ENCODE measurements at places on chromosomes 6 and 20.

DNA sequence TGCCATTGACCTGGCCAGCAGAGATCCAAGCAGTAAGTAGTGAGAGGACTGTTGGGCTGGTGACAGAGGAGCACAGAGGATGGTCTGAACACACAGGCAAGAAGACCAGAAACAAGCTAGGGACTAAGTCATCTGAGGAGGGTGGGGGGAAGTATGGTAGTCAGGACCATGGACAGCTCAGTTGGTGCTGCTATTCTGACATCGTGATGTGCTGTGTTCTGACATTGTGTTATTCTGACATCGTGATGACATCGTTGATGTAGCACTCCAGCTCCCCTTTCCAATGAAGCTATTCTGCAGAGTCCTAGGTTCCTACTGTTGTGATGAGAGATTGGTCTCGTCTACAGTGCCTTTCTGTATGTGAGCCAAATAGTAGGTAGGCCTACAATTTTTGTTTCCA lies 28.7 kb downstream of the CFAP206 start:
- DNase-seq: peak; percentile 25

GRCh38 chr6:103875221-103875620 lies 984.5 kb downstream of the HACE1 start:
- no peak for DNase-seq

GRCh38 chr20:47117371-47117770 lies 222.7 kb downstream of the EYA2 start:
- DNase-seq: no peak

GRCh38 chr20:53869466-53870258 lies 200.7 kb downstream of the BCAS1 start:
- DNase-seq: peak; percentile 56

- no peak for DNase-seq
Observed at GRCh38 chr20:16411361-16411760, 161.9 kb downstream of the KIF16B start.

GRCh38 chr20:6718662-6719368 lies 48.7 kb upstream of the BMP2 start:
- DNase-seq: no peak

DNA sequence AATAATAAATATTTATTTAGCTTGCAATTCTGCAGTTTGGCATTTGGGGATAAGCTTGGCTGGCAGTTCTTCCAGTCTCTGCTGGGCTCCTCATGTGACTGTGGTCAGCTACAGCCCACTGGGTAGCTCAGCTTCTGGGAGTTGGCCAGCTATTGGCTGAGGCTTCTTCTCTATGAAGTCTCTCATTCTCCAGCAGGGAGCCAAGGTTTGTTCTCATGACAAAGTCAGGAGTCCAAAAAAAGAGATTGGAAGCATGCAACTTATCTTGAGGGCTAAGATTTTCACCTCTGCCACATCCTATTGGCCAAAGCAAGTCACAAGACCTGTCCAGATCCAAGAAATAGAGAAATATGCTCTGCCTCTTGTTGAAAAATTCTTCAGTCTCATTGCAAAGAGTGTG lies 94.6 kb downstream of the SNAP25 start:
- DNase-seq: no peak

GRCh38 chr6:13253272-13253671 lies 75.1 kb downstream of the TBC1D7 start:
- DNase-seq: no peak

GRCh38 chr6:119908157-119908556 lies 558.6 kb upstream of the MAN1A1 start:
- DNase-seq: no peak

DNA sequence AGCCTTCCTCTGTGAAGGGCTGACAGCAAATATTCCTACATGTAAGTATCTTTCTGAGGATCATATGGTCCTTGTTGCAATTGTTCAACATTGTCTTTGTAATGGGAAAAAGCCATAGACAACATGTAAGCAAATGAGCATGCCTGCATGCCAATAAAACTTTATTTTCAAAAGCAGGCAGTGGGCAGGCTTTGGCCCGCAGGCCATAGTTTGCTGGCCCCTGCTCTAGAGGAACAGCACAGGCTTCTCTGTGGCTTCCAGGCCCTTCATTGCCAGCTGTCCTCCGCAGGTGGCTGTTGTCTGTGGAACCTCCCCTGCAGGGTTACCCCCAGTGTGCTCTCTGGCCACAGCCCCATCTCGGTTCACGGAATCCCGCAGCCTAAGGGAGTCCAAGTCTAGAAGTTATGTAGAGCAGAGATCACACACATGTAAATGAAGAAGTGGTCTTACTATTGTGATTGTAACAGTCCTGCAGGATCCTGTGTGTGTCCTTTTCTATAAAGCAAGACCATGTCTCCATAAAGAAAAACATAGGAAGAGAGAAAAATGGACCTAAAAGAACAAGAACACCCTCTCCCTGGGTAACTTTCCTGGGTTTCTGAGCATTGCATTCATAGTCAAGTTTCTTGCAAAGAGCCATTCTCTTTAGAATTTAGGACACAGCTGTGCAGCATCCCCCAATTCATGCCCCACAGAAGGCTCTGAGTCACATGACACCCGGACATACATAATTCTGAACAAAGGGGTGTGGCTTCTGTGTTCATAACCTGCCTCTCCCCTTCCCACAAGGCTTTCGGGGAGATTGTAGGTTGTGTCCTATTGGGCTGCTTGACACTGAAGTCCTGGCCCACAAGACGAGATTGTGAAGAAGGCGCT lies 10.0 kb downstream of the UNC93A start:
- no peak for DNase-seq

GRCh38 chr6:13355999-13356785 lies 27.9 kb upstream of the TBC1D7 start:
- DNase-seq: no peak
